Karpas-422 (cell line): ENCODE measurements at places on chromosomes 1 and 21. TPM values are rescaled to one million over a fixed set of nuclear protein-coding genes. Genes with fewer than 3 reads are reported as not detected.

- no peaks in the 10 kb centered on the region for H3K4me1 ChIP-seq
- no peak overlapping the region for H3K4me3 ChIP-seq
- H3K36me3 ChIP-seq, result no peaks in the 10 kb centered on the region
- no peak overlapping the region for H3K27ac ChIP-seq
Measured at GRCh38 chr1:225712391-225712790, 59.5 kb upstream of the ENAH start.

EPS8L3 gene
- not detected in 2 replicates for total RNA-seq

GRCh38 chr1:88289401-88290102 is 394.5 kb upstream of the PKN2 start:
- H3K27ac ChIP-seq, result no peak overlapping the region
- H3K4me1 ChIP-seq, result no peaks in the 10 kb centered on the region
- DNase-seq, result no peak
- no peaks in the 10 kb centered on the region for H3K27me3 ChIP-seq
- H3K4me3 ChIP-seq, result no peak overlapping the region

TSPAN2 gene
- total RNA-seq, result not detected in 2 replicates

DNA sequence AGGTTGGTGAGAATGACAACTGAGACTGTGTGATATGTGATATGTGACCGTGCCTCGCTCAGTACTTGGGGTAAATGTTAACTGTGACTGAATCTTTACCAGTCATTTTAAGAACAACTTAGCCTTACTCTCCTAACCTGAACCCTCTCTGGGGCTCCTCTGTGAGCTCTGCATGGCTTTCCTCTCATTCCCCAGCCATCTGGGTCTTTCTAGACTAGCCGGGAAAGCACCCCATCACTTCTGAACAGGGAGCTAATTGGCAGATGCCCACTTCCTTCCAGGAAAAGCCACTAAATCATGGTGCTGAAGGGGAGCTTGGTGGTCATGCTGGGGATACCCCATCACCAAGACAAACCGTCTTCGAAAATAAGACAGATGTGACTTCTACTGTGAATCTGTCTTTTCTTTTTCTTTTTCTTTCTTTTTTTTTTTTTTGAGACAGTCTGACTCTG is 16.5 kb upstream of the FOXO6 start:
- H3K4me3 ChIP-seq, result no peak overlapping the region
- no peaks in the 10 kb centered on the region for H3K36me3 ChIP-seq
- no peak for DNase-seq

SPRR3 gene
- total RNA-seq, result not detected in 2 replicates

- peaks cover 4% of the 10 kb centered on the region for H3K4me1 ChIP-seq
- H3K4me3 ChIP-seq, result no peak overlapping the region
- no peak overlapping the region for H3K27ac ChIP-seq
Measured at GRCh38 chr1:24688621-24689195, 45.6 kb downstream of the SRRM1 start.

- H3K27ac ChIP-seq, result no peak overlapping the region
- no peaks in the 10 kb centered on the region for H3K36me3 ChIP-seq
- no peak for DNase-seq
- no peak overlapping the region for H3K4me3 ChIP-seq
- H3K27me3 ChIP-seq, result no peaks in the 10 kb centered on the region
Measured at GRCh38 chr1:92536980-92537884, 50.5 kb upstream of the GFI1 start.

DNA sequence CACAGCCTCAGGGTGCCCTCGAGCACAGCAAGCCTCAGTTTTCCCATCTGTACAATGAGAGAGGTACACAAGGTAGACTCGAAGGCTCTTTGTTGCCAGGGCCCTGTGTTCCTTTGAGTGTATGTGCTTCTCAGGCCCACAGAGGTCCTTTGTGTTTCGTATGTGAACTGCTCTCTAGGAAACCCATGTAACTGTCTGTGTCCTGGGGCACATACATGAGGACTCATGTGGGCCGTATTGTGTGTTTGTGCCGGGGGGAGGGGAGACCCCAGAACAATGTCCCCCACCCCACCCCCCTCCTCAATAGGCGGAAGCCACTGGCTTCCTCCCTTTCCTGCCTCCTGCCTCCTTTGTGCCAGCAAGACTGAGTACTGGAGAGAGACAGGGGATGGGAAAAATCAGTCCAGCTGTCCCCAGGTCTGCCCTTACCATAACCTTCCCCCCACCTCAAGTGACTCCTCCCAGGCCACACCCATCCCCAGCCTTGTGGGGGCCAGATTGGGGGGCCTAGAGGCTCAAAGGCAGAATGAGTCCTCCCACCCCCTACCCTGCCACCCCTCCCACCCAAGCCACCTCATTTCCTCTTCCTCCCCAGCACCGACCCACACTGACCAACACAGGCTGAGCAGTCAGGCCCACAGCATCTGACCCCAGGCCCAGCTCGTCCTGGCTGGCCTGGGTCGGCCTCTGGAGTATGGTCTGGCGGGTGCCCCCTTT is at the start of gene TIE1:
TSS of gene TIE1 (plus strand) at position 605 of the 717 bp plus-strand sequence. CDS start at position 695, 90 bp downstream.
- DNase-seq, result no peak
- H3K4me1 ChIP-seq, result peaks cover 5% of the 10 kb centered on the region
- no peak within 1 kb of the TSS for H3K27ac ChIP-seq
- no peaks in the 10 kb centered on the region for H3K36me3 ChIP-seq
- H3K27me3 ChIP-seq, result no peaks in the 10 kb centered on the region
- no peak within 1 kb of the TSS for H3K4me3 ChIP-seq

- no peak overlapping the region for H3K27ac ChIP-seq
- H3K27me3 ChIP-seq, result no peaks in the 10 kb centered on the region
- no peak for DNase-seq
- H3K4me1 ChIP-seq, result no peaks in the 10 kb centered on the region
Measured at GRCh38 chr1:43049481-43049880, 90.8 kb upstream of the SLC2A1 start.

MAP3K21 gene
- 2.2 and 3.4 TPM in 2 replicates for total RNA-seq

DNA sequence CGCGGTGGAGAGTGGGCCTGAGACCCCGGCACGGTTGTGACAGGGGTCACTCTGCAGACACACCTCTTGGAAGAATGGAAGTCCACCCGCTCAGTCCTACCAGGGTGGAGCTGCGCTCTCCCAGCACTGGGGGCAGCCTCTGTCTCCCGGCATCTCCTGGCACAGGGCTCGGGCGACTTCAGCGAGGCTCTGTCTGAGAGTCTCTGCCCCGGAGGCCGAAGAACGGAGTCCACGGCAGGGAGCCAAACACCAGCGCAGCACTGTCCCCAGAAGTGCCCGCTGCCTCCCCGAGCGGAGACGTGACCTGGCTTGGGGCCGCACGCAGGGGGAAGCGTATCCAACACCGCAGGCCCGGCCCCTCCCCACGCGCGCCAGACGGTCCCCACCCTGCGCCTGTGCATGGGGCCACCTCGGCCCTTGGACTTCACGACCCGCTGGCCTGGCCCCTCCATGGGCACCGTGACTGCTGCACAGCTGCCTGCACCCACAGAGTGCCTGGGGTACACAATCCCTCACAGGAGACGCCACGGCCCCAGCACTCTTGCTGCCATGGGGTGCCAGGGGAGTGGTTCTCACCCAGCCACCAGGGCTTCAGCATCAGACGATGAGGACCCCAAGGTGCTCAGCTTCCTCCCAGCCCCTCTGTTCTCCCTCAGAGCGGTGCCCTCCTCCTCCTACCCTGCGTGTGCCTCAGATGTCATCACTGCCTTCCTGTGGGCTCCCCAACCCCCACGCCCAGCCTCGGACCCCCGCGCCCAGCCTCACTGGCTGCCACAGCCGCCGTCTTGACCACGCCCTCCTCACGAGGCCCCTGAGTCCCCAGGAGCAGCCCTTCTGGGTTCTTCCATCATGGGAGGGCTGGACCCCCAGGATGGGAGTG is 14.9 kb upstream of the RNF223 start:
- H3K4me3 ChIP-seq, result no peak overlapping the region
- no peak for DNase-seq
- no peak overlapping the region for H3K27ac ChIP-seq
- no peaks in the 10 kb centered on the region for H3K27me3 ChIP-seq
- no peaks in the 10 kb centered on the region for H3K36me3 ChIP-seq

CRYAA gene
- total RNA-seq, result not detected in 2 replicates

DNA sequence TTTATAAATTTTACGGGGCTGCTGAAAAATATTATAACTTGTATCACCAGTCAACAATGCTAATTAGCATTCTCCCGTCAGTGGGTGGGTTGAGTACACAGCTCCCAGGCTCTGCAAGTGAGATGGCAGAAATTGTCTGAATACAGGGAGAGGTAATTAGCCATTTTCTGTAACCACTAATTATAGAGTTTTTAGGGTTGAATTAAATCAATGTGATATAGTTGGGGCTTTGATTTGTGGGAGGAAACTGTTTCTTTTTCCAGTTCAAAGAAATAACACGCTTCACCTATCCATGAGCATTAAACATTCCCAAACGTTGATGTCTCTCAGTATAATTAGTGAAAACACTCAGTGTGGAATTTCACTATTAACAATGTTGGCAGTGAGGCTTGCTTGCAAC is 1.5 kb downstream of the VANGL1 start:
- DNase-seq, result no peak
- no peak overlapping the region for H3K27ac ChIP-seq
- H3K36me3 ChIP-seq, result no peaks in the 10 kb centered on the region
- no peaks in the 10 kb centered on the region for H3K4me1 ChIP-seq

PGLYRP4 gene
- total RNA-seq, result not detected in 2 replicates

DNA sequence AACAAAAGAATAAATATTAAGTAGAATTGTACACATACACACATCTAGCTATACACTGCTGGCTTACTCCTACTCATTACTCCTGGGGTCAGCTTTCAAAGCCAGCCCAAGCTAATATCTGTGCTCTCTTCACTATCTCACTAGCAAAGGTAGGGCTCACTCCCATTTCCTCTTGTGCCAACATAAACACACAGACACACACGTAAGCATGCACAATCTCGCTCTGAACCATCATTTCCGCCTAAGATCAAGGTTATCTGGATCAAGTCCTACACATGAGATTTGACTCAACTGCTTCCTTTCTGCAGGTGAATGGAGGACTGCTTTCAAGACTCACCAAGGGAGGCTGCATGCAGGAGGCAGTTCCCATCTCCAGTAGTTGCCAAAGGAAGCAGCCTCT is 28.8 kb upstream of the MTMR11 start:
- H3K36me3 ChIP-seq, result 0 out of 2 replicates have a peak, but pooled peaks cover 3% of the 10 kb centered on the region
- DNase-seq, result no peak
- H3K4me1 ChIP-seq, result 0 out of 2 replicates have a peak, but pooled peaks cover 2% of the 10 kb centered on the region

DNA sequence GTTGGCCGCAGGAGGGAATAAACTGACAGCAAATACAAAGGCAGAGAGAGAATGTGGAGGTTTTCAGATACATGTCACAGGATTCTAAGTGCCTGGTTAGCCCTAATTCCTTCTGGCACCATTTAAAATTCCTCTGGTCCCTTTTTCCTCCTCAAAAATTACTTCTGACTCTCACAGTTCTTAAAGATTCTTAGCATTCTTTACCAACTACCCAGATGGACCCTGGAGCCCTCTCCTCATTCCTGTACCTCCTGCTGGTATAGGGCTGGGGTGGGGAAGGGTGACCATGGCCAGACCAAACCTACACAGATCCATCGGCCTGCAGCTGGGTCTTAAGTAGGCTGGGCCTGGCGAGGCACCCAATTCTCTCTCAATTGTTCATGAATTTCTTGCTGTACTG is 7.2 kb downstream of the MKNK1 start:
- no peak overlapping the region for H3K4me3 ChIP-seq
- H3K27ac ChIP-seq, result no peak overlapping the region
